SJSA1 (cell line): ENCODE measurements at places on chromosomes 2 and 18. TPM values are rescaled to one million over a fixed set of nuclear protein-coding genes. Genes with fewer than 3 reads are reported as not detected.
A peak's percentile ranks its signal among the peaks of the same experiment; 100 is the strongest.

GRCh38 chr18:28086670-28087552, 90.0 kb downstream of the CDH2 start:
- no peak overlapping the region for H3K4me3 ChIP-seq
- peak; percentile 42 for DNase-seq
- peak overlapping the region; percentile 15; the same call in 1 of the 2 replicates for H3K27ac ChIP-seq
- H3K4me1 ChIP-seq = peaks cover 20% of the 10 kb centered on the region

GRCh38 chr18:69186162-69186561, 214.5 kb upstream of the DOK6 start:
- no peak overlapping the region for H3K4me3 ChIP-seq
- no peak overlapping the region for H3K27ac ChIP-seq
- H3K4me1 ChIP-seq = no peaks in the 10 kb centered on the region
- H3K36me3 ChIP-seq = no peaks in the 10 kb centered on the region
- no peaks in the 10 kb centered on the region; the same call in 1 of the 2 replicates for H3K27me3 ChIP-seq
- DNase-seq = no peak

DNA sequence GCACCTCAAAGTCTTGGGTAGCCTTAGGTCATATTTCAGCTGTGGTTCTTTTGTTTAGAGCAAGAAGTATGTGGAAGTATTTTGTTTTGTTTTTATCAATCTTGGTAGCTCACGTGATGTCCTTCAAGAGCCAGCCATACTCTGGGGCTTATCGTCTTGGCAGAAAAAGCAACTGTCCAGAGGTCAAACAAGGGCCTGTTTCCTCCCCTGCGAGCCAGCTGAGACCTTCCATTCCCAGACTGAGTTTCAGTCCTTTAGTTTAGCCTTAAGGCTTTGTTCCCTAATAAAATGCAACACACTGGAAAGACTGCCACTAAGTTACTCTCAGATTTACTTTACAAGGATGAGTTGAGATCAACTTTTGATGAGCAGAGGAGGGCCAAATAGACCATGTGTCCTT, 63.5 kb downstream of the TXNL1 start:
- H3K36me3 ChIP-seq = no peaks in the 10 kb centered on the region
- no peak overlapping the region for H3K27ac ChIP-seq
- peaks cover 8% of the 10 kb centered on the region; the same call in 1 of the 2 replicates for H3K4me1 ChIP-seq
- no peaks in the 10 kb centered on the region for H3K27me3 ChIP-seq

DNA sequence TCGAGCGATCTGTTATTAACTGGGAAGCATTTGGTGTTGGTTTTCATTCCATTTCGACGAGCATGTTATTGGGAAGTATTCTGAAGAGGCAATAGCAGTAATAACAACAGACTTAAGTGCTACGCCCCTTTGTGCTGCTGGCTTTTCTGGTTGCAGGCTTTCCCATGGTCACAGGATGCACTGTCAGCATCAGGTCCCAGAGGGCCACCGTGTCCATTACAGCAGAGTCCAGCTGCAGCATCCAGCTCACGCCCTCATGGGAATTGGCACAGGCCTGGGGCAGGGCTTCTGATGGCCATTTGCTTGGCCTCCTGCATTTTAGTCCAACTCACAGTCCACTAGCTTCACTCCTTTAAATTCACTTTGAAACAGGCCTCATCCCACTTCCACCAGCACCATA, 44.4 kb downstream of the BCL2L11 start:
- no peaks in the 10 kb centered on the region for H3K36me3 ChIP-seq
- DNase-seq = no peak
- H3K27me3 ChIP-seq = no peaks in the 10 kb centered on the region
- H3K4me1 ChIP-seq = peaks cover 47% of the 10 kb centered on the region
- H3K27ac ChIP-seq = no peak overlapping the region

DNA sequence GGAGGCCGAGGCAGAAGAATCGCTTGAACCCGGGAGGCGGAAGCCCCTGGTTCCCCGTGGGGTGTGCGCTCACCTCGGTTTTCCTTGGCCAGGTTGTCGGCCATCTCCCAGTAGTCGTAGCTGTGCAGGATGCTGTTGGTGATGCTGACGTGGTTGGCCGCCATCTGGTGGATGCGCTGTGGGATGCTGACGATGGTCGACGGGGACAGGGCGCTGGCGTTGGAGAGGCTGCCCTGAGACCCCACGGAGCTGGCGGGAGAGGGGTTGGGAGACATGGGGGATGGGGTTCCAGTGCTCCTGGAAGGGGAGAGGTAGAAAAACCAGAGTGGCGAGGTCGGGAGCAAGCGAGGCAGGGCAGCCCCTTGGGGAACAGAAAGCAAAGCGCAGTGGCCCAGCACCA, 64.4 kb upstream of the REV1 start:
- H3K27ac ChIP-seq = no peak overlapping the region
- no peaks in the 10 kb centered on the region for H3K27me3 ChIP-seq
- H3K4me3 ChIP-seq = no peak overlapping the region
- H3K36me3 ChIP-seq = no peaks in the 10 kb centered on the region
- H3K4me1 ChIP-seq = no peaks in the 10 kb centered on the region

DNA sequence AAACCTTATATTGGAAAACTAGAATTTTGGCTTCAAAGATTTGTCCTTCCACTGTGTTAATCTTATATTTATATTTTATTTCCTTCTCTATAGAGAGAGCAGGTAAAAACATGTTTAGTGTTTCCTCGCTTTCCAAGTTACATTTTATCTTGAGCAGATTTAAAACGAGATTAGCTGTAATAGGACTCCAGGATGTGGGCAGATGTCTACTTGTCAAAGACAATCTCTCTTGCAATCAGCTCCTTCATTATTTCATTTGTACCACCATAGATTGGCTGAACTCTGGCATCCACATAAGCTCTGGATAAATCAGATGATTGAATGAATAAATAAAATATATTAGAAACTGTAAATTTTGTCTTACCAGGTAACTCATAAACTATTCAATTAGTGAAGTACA, 17.5 kb upstream of the KANSL1L start:
- no peak overlapping the region for H3K27ac ChIP-seq
- no peaks in the 10 kb centered on the region for H3K36me3 ChIP-seq
- no peaks in the 10 kb centered on the region for H3K4me1 ChIP-seq
- no peak overlapping the region for H3K4me3 ChIP-seq
- peaks cover 2% of the 10 kb centered on the region for H3K27me3 ChIP-seq

DNA sequence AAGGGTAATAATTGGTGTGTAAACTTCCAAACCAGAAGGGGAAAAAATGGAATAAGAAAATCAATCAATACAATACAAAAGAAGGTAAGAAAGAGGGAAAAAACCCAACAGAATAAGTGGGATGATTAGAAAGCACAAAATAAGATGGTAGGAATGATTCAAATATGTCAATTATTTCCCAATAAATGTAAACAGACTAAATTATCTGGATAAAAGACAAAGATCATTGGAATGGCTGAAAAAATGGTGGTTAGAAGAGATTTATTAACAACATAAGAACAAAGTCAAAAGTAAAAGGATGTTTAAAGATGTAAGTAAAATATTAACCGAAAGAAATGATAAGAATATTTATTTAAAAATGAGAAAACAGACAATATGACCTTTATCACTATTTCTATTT, 103.5 kb upstream of the YWHAQ start:
- H3K27me3 ChIP-seq = no peaks in the 10 kb centered on the region
- H3K27ac ChIP-seq = no peak overlapping the region
- no peak overlapping the region for H3K4me3 ChIP-seq
- H3K36me3 ChIP-seq = no peaks in the 10 kb centered on the region; the same call in 1 of the 2 replicates
- H3K4me1 ChIP-seq = no peaks in the 10 kb centered on the region

DNA sequence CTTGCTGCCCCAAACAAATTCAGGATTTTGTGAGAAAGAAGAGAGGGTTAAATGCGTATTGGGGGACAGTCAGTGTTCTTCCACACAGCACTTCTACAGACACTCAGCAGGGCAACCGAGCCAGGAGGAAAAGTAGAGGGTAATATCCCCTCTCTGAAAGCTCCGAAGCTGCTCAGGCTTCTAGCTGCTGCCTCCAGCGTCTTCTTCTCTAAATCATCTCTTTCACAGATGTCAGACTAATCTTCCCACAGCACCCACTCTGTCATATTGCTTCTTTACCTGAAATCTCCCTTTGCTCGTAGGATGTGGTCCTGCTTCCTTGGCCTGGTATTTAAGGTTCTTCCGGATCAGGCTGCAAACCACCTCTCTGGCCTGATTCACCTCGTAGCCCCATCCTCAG, 117.6 kb upstream of the HAAO start:
- no peak overlapping the region for H3K27ac ChIP-seq
- no peak for DNase-seq
- peaks cover 39% of the 10 kb centered on the region for H3K4me1 ChIP-seq
- H3K36me3 ChIP-seq = no peaks in the 10 kb centered on the region
- no peak overlapping the region for H3K4me3 ChIP-seq

GRCh38 chr2:227761740-227762476, 16.2 kb downstream of the SCYGR8 start:
- H3K4me1 ChIP-seq = peaks cover 4% of the 10 kb centered on the region; the same call in 1 of the 2 replicates
- DNase-seq = no peak
- no peaks in the 10 kb centered on the region for H3K36me3 ChIP-seq
- no peaks in the 10 kb centered on the region for H3K27me3 ChIP-seq
- H3K27ac ChIP-seq = no peak overlapping the region

- peak overlapping the region; percentile 77 for H3K27ac ChIP-seq
- no peak for DNase-seq
- H3K36me3 ChIP-seq = peaks cover 9% of the 10 kb centered on the region
- peak overlapping the region; percentile 86 for H3K4me3 ChIP-seq
- peaks cover 27% of the 10 kb centered on the region for H3K4me1 ChIP-seq
- no peaks in the 10 kb centered on the region for H3K27me3 ChIP-seq
Measured at GRCh38 chr2:186591506-186591890, 1.6 kb downstream of the ITGAV start.

DNA sequence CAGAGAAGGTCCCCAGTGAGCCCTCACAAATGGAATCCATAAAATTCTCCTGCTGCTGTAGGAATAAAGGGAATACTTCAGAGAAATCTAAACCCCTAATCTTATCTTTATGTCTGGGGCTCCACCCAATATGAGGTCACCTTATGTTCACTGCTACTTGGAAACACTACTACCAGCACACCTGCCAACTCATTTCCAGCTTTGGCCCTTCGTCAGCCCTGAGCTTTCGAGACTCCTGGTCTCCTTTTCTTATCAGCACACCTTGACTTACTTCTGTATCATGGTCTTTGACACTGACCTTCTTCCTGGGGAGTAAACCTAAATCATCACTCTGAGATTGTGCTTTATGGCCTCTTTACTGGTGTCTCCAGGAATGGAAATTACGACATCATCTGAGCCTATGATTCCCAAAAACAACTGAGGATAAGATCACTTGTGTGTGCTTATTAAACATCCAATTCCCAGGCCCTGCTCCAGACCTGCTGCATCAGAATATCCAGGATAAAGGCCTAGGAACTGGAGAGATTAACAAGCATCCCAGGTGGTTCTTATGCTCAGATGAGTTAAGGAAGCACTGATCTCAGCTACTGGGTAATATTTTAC, 22.2 kb upstream of the ASNSD1 start:
- no peaks in the 10 kb centered on the region for H3K36me3 ChIP-seq
- no peak overlapping the region for H3K4me3 ChIP-seq
- H3K27ac ChIP-seq = no peak overlapping the region
- peaks cover 11% of the 10 kb centered on the region for H3K4me1 ChIP-seq
- H3K27me3 ChIP-seq = no peaks in the 10 kb centered on the region

GRCh38 chr2:145815933-145816332, 1296.0 kb upstream of the ZEB2 start:
- DNase-seq = no peak
- H3K4me1 ChIP-seq = peaks cover 16% of the 10 kb centered on the region
- H3K27me3 ChIP-seq = no peaks in the 10 kb centered on the region
- no peak overlapping the region for H3K27ac ChIP-seq
- no peaks in the 10 kb centered on the region for H3K36me3 ChIP-seq

DNA sequence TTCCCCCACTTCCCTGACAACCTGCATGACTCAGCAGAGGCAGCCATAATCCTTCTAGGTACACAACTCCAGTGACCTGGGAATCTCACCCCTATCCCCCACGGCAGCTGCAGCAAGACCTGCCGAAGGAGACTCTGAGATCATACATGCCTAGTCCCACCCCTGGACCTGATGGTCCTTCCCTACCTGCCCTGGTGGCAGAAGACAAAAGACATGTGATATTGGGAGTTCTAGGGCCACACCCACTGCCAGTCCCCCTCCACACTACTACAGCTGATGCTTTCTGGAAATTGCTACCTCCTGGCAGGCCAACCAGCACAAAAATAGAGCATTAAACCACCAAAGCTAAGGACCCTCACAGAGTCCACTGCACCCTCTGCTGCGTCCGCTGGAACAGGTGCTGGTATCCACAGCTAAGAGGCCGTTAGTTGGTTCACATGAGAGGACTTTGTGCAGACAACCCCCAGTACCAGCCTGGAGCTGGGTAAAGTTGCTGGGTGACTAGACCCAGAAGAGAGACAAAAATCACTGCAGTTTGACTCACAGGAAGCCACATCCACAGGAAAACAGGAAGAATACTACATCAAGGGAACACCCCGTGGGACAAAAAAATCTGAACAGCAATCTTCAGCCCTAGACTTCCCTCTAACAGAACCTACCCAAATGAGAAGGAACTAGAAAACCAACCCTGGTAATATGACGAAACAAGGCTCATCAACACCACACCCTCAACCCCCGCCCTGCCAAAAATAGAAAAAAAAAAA, 12.5 kb downstream of the MARCO start:
- no peak overlapping the region for H3K4me3 ChIP-seq
- no peaks in the 10 kb centered on the region for H3K36me3 ChIP-seq
- H3K27ac ChIP-seq = no peak overlapping the region
- no peaks in the 10 kb centered on the region for H3K4me1 ChIP-seq
- H3K27me3 ChIP-seq = peaks cover 8% of the 10 kb centered on the region; the same call in 1 of the 2 replicates

DNA sequence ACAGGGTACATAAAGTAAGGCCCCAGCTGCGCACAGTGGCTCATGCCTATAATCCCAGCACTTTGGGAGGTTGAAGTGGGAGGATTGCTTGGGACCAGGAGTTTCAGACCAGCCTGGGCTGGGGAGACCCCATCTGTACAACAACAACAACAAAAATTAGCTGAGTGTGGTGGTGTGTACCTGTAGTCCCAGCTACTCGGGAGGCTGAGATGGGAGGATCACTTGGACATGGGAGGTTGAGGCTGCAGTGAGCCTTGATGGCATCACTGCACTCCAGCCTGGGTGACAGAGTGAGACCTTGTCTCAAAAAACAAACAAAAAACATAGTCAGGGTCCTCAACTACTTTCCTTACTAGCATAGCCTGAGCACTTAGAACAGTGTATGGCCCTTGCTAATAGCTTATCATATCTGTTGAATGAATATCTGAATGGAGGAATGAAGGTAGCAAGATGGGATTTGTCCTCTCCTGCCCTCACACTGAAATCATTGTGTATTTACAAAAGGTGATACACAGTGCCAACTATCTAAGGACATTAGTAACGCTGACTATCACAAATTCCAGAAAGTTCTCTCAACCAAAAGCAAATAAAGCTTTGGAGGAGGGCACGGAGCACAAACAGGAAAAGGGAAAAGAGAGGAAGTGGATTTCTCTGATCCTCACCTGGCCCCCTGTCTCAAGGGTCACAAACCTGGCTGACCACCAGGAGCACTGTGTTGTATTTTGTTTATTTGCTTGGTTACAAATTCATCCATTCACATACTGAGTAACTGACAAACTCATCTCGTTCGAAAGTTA, 38.1 kb downstream of the L3MBTL4 start:
- H3K4me3 ChIP-seq = no peak overlapping the region
- H3K36me3 ChIP-seq = no peaks in the 10 kb centered on the region
- no peak for DNase-seq
- no peak overlapping the region for H3K27ac ChIP-seq
- H3K4me1 ChIP-seq = peaks cover 11% of the 10 kb centered on the region
- H3K27me3 ChIP-seq = no peaks in the 10 kb centered on the region

FECH gene
- total RNA-seq = 13.3 and 42.8 TPM in 2 replicates

PLCD4 gene
- not detected in 2 replicates for total RNA-seq

ZAP70 gene
- not detected in 2 replicates for total RNA-seq

GPR45 gene
- 0.16 and 0.29 TPM in 2 replicates for total RNA-seq
